ENCODE measurements at places on chromosomes 1 and 21.

DNA sequence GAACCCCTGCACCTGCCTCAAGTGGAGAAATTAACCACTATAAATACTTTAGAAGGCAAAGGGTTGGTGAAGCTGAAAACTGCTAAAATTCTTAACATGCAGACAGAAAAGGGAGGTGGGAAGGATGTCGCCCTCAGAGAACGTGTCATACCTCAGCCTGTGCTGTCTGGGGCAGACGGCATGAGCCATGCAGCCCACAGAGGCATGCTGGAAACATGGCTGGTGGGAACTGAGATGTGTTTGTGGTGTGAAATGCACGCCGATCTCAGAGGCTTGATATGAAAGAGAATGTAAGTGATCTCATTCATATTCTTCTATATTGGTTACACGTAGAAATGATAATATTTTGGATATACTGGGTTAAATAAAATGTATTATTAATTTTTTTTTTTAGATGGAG lies 16.3 kb downstream of the AGPAT3 start:
- no peak for DNase-seq

GRCh38 chr1:113276507-113276906 lies 113.8 kb upstream of the MAGI3 start:
- no peak for DNase-seq

DNA sequence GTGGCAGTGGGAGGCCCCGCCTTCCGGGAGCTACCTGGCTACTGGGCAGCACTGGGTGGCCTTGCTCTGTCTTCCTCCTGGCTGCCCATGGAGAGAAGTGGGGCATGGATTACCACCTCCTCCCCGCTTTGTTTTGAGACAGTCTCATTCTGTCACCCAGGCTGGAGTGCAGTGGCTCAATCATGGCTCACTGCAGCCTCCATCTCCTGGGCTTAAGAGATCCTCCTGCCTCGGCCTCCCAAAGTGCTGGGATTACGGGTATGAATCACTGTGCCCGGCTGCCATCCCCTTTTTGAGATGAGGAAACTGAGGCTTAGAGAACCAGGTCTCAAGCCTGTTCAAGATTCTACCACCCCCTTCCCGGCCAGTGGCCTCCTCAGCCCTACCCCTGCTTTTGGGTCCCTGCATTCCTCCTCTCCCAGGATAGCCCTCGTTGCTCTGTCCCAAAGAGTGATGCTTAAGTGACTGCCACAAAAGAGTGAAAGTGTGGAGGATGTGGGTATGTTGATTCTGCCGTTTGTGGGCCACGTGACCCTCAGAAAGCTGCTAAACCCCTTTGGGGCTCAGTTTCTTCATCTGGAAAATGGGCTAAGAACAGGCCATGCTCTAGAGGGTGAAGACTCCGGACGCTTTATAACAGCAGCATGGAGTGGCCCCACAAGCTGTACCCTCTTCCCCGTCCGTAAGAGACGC lies 7.8 kb downstream of the HES3 start:
- DNase-seq = no peak

DNA sequence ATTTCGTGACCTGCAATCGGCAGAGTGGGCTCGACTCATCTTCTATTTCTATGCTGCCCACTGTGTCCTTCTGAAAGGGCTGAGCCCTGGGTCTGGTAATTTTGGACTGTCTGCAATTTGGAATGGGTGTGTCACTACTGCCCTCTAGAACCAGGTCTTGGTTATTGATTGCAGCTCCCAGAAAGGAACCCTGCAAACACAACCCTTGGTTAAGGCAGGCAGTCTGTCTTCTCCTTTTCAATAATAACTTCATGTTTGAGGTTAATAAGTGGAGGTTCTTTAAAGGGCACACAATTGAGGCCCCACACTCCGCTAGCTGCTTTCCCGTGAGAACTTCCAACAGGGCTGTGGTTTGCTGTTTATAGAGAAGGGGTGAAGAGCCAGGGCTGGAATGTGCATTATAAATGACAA lies 79.9 kb upstream of the LYST start:
- no peak for DNase-seq

GRCh38 chr1:11828511-11828910 lies 19.1 kb downstream of the NPPA start:
- no peak for DNase-seq

GRCh38 chr1:118989006-118989815 lies 1.1 kb upstream of the TBX15 start:
- no peak for DNase-seq

- DNase-seq = no peak
Observed at GRCh38 chr1:31011719-31012118, 53.8 kb downstream of the PUM1 start.
